T-cell (primary cell): ENCODE measurements at places on chromosomes 7 and 10.

GRCh38 chr7:72099784-72100183 is 312.4 kb downstream of the CALN1 start:
- H3K27ac ChIP-seq, result no peak overlapping the region
- no peaks in the 10 kb centered on the region for H3K36me3 ChIP-seq

- H3K27me3 ChIP-seq, result no peaks in the 10 kb centered on the region
- H3K4me1 ChIP-seq, result peaks cover 13% of the 10 kb centered on the region
- no peak for DNase-seq
- H3K27ac ChIP-seq, result no peak overlapping the region
These were observed 83.2 kb downstream of the FOXL3 start for GRCh38 chr7:372932-373791.

- peaks cover 11% of the 10 kb centered on the region for H3K4me1 ChIP-seq
- H3K27me3 ChIP-seq, result peaks cover 7% of the 10 kb centered on the region
- H3K27ac ChIP-seq, result peak overlapping the region; percentile 67
- no peak for DNase-seq
- H3K36me3 ChIP-seq, result no peaks in the 10 kb centered on the region
These were observed 944 bp downstream of the PCOLCE start for GRCh38 chr7:100602889-100603725.

DNA sequence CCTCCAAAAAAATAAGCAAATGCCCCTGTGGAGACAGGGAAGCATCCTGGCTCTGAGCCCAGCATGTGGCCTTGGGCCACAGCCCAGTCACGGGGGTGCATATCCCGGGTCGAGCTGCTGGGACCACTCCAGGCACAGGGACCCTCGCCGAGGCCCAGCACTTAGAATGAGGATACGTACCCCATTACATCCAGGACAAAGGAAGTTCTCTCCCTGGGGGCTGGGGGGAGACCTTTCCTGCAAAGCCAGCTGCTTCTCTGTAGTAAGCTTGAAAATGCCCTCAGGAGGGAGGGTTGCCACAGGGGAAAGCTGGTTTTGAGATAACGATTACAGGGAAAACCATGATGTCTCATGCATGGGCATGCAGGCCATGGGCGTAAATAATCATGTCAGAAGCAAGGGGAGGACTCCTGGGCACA is 75.5 kb downstream of the HIPK2 start:
- H3K4me3 ChIP-seq, result no peak overlapping the region
- no peak overlapping the region for H3K27ac ChIP-seq
- DNase-seq, result no peak

DNA sequence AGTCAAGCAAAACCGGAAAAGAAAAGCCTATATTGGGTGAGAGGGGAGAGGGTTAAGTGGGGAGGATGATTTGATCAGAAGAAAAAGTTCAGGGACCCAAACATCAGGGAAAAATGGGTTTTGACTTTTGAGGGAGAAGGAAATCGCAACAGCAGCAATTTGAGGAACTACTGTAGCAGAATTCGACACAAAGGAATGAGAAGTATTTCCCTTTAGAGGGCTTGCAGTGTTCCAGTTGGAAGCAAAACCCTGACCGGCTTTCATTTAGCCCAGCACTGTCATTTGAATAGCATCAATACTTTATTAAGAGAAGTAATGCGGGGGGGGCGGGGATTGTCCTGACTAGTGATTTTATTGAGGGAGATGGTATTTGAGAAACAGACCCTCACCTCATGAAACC is 37.2 kb upstream of the GATA3 start:
- no peaks in the 10 kb centered on the region for H3K4me1 ChIP-seq
- H3K36me3 ChIP-seq, result peaks cover 18% of the 10 kb centered on the region
- H3K27me3 ChIP-seq, result no peaks in the 10 kb centered on the region
- DNase-seq, result no peak
- H3K27ac ChIP-seq, result no peak overlapping the region

- no peak for DNase-seq
- no peak overlapping the region for H3K4me3 ChIP-seq
- no peaks in the 10 kb centered on the region for H3K36me3 ChIP-seq
These were observed 127.8 kb upstream of the BTBD16 start for GRCh38 chr10:122143238-122143841.
